ENCODE measurements at places on chromosomes 4 and X.

- DNase-seq = no peak
Observed at GRCh38 chr4:1497189-1497801, 91.1 kb upstream of the NKX1-1 start.

- no peak for DNase-seq
Observed at GRCh38 chr4:184310881-184311709, 93.4 kb upstream of the ENPP6 start.

DNA sequence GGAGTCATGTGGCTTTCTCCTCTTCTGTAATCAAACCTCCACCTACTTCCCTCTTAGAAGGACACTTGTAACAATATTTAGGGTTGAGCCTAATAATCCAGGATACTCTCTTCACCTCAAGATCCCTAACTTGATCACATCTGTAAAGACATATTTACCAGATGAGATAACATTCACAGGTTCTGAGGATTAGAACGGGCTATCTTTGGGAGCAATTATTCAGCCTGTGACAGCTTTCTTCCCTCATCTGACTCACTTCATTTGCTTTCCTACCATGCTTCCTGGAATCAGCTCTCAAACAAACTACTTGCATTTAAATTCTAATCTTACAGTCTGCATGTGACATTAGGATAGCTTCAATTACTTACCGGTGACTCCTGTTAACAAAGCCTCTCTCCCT is 133.5 kb upstream of the NDST3 start:
- DNase-seq = no peak

DNA sequence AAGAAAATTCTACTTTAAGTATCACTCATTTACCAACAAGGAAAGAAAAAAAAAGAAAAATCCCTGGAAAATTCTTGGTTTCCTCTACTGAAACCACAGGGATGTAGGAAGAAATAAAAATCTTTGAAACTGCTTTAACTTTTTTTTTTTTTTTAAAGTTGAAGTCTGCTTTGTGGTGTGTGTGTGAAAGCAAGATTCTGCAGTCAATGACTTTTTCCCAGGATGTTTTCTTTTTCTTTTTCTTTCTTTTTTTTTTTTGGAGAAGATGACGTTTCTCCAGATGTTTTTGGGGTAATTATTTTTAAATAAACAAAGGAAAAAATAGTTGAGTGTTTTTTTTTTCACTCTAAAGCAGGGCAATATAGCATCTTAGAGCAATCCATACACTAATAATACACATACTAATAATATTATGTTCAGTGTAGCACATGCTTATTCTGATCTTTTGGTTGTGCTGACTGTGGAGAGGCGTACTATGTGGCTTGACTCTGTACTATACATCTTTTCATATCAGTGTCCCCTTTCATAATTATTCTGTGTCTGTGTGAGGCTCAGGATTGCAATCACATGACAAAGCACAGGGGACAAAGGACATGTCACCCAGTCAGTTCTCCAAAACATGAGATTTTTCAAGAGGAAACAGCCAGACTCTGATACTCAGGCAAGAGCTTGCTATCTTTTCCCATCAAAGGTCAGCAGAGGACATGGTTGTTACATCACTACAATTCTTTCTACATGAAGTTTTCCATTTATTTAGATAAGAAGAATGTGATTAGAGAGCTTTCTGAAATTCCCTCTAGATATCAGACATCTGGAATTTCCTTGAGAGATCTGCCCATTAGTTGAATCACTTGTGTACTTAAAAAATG is 111.0 kb downstream of the PDE5A start:
- DNase-seq = peak; percentile 65

DNA sequence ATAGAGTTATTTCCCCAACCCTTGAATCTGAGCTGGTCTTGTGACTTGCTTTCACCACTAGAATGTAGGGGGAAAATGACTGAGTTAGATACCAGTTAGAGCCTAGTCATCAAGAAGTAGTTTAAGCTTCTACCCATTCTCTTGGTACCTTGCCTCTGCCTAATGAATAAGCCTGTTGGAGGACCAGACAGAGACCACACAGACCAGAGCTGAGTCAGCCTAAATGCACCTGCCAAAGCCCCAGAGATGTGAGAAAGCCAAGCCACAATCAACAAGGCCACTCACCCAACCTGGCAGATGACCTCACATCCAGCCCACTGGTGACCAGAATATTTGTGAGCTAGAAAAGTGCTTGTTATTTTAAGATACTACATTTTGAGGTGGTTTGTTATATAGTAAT is 85.2 kb upstream of the DCLK2 start:
- no peak for DNase-seq

DNA sequence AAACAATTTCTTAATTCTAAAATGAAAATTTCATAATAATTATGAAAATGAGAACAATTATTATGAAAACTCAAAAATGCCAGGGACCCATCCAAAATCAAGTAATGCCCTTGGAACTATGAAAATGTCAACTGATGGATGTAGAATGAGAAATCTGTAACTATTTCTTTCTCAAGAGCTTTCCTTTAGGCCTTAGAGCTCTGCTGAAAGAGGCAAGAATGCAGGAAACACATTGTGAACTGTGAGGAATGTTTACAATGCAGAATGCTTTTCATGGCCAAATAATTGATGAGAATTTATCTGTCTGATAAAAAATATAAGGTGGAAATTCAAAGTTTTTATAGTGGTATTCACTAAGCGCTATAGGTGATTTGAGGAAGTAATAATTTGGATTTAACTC is 207.1 kb upstream of the PCDH18 start:
- no peak for DNase-seq

DNA sequence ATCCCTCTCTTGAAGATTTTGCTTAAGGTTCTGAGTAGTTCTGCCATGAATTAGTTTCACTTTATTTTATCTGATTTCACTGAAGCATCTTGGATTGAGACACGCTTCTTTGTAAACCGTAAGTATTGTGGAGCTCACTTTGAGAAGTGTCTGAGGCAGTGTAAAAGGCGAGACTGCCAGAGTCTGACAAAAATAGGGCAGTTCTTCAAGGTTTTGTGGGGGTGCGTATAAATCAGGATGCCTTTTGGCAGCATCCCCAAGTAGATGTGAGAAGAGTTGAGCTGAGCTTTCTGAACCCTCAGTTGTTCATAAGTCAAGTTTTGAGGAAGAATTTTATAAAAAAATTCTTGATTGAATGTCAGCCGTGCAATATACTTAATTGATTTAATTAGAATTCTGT is 76.3 kb downstream of the RBPJ start:
- no peak for DNase-seq

GRCh38 chrX:132615391-132616131 is 126.7 kb upstream of the MBNL3 start:
- DNase-seq = peak; percentile 63

Data from lung microvascular endothelial cell (primary cell).